ENCODE measurements at places on chromosomes 2 and 18.
A peak's percentile ranks its signal among the peaks of the same experiment; 100 is the strongest.

- DNase-seq = peak; percentile 48
Measured at GRCh38 chr2:74845217-74845751, 11.4 kb downstream of the HK2 start.

- no peak for DNase-seq
Measured at GRCh38 chr2:71779774-71780105, 326.4 kb downstream of the DYSF start.

DNA sequence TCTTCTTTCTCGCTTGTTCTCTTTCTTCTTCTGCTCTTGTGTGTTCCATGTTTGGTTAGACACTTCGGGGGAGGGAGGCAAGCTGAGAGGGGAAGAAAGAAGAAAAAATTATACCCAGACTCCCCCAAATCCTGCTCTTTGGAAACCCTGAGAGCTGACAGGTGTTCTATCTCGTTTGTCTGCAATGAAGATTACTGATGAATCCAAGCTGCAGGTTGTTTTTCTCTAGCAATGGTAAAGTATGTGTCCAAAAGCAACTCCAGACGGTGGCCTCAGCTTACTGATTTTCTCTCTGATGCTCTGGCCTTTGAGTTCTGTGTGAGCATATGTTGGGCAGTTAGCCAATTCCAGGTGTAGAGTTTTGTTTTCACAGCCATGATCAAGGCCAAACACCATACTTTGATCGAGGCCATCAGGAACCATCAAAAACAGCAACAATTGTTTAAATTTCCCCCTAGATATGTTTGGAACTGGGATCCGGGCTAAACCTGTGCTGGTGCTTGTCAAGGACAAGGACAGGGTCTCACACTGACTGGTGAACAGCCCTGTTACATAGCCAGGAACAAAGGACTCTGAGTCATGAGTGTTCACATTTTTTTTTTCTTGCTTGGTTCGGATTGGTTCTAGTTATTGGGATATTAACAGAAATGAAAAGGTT lies 142.0 kb downstream of the PRKCE start:
- no peak for DNase-seq

DNA sequence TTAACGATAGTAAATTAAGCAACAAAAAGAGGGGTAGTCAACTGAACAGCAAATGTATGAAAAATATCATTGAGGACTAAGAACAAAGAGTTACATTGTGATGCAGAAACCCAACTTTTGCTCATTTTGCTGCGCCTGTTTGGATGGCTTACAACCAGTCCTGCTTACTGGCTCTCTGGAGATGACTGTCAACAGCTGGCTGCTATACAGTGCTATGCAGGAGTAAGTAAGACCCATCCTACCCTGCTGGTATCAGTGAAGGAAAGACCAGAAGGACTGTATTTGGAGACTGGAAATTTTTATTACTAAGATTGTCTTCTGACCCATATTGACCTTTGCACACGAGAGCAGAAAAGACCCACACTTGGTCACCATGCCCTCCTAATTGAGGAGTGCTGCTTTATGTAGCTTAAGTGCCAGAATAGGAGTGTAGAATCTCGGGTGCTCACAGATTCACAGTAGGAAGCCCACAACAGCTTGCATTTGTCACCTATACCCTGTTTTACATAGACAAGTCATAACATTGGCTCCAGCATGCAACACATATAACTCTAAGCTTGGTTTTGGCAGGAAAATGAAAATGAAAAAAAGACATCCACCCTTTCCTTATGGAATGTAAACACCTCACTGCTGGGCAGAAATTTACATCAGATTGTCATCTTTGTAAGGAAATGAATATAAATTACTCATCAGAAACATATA lies 1915.0 kb upstream of the CELF4 start:
- no peak for DNase-seq

DNA sequence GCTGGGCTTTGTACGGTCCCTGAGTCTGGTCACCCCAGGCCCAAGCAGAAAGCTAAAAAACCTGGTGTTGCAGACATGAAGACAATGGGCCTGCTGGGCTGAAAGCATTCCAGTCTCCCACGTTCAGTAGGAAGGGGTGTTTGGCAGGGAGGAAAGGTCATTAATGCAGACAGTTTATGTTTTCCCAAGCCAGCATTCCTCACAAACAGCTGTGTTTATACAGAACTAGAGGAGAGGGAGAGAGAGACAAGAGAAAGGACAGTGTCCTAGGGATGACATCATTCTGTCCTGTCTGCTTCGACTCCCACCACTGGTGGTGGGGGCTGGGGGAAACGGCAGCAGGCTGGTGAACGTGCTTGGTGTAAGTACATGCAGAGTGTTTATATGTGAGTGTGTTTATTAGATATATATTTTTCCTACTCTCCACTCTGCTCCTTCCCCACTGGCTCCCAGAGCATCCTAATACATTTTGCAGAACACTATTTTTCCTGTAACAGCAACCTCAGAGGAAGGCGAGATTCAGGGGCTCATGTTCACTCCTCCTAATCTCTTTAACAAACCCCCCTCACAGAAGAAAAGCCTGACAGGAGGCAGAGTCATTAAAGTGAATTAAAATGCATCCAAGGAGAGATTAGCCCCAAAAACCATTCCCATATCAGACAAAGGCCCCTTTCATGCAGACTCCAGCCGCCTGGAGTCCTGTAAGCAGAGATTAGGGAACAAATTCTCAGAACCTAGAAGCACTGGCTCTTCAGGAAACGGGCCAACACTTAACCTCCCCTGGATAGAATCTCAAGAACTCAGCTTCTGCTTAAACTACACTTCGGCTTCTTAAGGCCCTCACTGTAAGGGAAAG lies 380.4 kb downstream of the TNS1 start:
- peak; percentile 7 for DNase-seq

GRCh38 chr2:133968446-133968845 lies 285.4 kb upstream of the MGAT5 start:
- DNase-seq = no peak

DNA sequence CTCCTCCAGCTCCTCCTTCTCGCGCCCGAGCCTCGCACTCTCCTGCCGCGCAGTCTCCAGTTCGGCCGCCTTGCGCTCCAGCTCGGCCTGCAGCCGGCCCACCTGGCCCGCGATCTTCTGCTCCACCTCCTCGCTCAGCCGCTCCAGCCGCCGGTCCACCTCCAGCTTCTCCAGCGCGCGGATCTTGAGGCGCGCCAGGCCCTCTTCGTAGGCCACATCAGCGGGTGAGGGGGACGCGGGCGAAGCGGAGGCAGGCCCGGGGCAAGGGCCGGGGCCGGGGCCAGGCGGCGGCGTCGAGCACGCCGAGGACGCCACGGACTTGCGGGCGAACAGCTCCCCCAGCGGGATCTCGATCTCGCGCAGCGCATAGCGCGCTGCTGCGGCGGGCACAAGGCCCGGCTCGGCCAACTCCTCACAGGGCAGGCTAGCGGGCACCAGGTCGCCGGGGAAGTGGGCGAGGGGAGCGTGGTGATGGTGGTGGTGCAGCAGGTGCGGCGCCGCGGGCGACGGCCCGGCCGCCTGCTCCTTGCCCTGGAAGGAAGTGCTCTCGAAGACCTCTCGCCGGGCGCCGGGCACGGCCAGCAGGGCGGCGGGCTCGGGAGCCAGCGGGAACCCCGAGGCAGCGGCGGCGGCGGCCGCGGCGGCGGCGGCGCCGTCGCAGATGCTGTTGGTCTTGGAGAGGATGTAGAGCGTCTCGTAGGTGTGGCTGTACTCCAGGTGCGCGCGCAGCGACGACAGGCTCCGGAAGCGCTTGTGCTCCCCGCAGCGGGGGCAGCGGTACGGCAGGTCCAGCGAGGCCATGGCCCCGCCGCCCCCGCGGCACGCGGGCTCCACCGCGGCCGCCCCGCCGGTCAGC lies 15.2 kb downstream of the FBXO41 start:
- peak; percentile 95 for DNase-seq

- no peak for DNase-seq
Measured at GRCh38 chr2:106277426-106277825, 83.3 kb upstream of the UXS1 start.

GRCh38 chr18:46315161-46315560 lies 211.0 kb downstream of the HAUS1 start:
- DNase-seq = no peak

GRCh38 chr18:49285627-49286026 lies 174.8 kb downstream of the DYM start:
- no peak for DNase-seq

GRCh38 chr2:216792222-216793021 lies 67.4 kb downstream of the TNP1 start:
- peak; percentile 56 for DNase-seq

- no peak for DNase-seq
Measured at GRCh38 chr2:240170354-240170735, 29.9 kb upstream of the OTOS start.

GRCh38 chr18:58631301-58631700 lies 2.4 kb upstream of the ALPK2 start:
- DNase-seq = no peak

GRCh38 chr2:129193961-129194360 lies 785.5 kb upstream of the RAB6C start:
- DNase-seq = no peak

DNA sequence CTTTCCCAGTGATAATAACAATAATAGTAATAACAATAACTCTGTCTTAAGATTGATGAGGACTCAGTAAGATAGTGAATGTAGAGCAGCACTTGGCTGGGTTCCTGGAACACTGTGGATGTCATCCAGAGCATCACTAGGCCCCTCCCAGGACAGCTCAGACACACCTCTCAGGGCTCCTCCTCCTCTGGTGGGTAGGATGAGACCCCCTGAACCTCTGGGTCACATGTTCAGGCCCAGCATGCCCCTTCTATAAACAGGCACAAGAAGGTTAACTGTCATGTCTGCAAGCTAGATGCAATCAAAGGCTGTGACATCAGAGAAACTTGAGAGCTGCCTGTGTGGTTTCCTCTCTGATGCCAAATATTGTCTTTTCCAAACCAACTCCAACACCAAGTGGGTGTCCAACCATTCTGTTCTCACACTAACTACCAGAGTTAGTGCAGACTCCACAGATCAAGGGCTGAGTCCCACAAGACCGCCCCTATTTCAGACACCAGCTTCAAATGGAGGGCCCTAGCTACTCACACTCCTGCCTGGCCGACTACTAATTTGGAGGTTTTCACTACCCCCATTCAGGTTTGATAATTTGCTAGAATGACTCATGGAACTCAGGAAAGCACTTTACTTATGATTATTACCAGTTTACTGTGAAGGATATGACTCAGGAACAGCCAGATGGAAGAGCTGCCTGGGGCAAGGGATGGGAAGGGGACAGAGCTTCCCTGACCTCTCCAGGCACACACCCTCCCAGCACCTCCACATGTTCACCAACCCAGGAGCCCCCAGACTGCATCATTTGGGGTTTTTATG lies 46.4 kb upstream of the BZW1 start:
- DNase-seq = no peak

GRCh38 chr2:129733041-129733440 lies 246.4 kb upstream of the RAB6C start:
- DNase-seq = no peak

- DNase-seq = no peak
Measured at GRCh38 chr18:75246721-75247610, 36.4 kb downstream of the TSHZ1 start.

- no peak for DNase-seq
Measured at GRCh38 chr18:8946066-8946838, 156.2 kb upstream of the NDUFV2 start.

GRCh38 chr2:191385416-191386160 lies 140.4 kb downstream of the MYO1B start:
- no peak for DNase-seq
